Tongue (tissue), 3 donors: ENCODE measurements at places on chromosomes 4 and X.

- DNase-seq: peak; percentile 16
Measured at GRCh38 chr4:96183611-96184010, 343.7 kb downstream of the PDHA2 start.

DNA sequence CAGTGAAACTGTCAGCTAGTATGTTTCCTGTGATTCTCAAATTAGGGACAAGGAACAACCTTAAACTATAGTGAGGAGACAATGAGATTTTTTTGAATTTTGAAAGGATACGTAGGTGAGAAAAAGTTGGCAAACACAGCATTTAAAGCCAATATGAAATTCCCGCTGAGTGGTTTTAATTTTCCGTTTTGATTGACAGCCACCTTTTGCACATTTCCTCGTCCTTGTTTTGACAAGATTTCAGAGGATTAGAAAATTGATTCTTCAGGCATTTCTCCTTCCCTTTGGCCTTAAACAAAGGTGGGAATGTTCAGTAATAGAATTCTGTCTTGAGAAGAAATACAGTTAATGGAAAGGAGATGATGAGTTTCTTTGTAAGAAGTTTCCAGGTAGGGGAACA is 52.2 kb downstream of the RAPGEF2 start:
- no peak for DNase-seq

GRCh38 chrX:8189096-8189830 is 18.2 kb upstream of the VCX2 start:
- DNase-seq: no peak

GRCh38 chr4:73908965-73909364 is 39.8 kb downstream of the CXCL1 start:
- DNase-seq: no peak

DNA sequence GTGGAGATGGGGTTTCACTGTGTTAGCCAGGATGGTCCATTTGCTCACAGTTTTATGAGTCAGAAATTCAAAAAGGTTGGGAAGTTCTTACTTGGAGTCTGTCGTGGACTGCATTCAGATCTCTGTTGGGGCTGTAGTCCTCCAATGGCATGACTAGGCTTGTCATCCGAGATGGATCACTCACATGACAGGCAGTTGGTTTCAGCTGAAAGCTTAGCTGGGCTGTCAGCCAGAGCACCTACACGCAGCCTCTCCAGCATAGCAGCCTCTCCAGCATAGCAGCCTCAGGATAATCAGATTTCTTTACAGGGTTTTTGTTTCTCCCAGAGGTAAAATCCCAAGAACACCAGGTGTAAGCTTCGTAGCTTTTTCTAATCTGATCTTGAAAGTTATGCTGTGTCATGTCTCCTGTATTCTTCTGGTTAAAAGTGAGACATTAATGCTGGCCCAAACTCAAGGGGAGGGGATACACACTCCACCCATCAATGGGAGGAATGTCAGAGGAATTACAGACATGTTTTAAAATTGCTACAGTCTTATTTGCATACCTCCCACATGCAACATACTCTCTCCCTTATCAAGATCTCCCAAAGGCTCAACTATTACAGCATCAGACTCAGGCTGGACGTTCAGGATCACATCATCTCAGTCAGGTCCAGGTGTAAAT is 31.6 kb upstream of the SOD3 start:
- DNase-seq: peak; percentile 69

DNA sequence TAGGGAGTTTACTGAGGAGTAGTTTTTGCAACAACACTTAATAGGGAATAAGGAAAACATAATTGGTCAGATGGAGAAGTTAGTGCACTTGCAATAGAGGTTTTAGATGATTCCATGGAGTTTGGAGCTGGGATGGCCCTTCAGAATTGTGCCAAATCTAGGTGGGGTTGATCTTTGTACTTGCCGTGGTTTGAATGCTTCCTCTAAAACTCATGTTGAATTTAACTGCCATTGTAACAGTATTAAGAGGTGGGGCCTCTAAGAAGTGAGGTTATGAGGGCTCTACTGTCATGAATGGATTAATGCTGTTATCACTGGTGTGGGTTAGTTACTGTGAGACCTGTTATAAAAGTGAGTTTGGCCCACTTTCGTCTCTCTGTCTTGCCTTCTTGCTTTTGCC is 94.4 kb upstream of the BOD1L1 start:
- DNase-seq: no peak

GRCh38 chrX:135389717-135390116 is 32.0 kb upstream of the SMIM10L2A start:
- DNase-seq: no peak

DNA sequence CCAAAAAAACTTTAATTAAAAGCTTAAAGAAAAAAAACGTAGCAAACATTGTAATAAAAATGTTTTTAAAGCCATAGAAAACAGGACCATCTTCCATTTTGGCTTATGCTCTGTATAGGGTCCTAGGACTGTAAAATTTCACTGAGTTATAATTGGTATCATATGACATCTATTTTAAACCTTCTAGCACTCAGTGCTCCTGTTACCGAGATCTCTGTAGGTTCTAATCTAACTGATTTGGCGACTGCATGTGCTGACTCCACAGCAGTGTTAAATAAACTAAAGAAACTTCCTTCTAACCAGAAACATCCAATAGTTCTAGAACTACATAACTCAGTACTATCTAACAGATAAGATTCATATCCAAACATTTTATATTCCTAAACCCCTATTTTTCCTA is at the start of gene ASB11:
Gene ASB11 (minus strand): TSS at position 132 of the 400 bp plus-strand sequence. CDS start 35 bp downstream, at position 97.
- DNase-seq: no peak

GRCh38 chrX:16953606-16954211 is 7.3 kb downstream of the REPS2 start:
- no peak for DNase-seq

GRCh38 chr4:159048166-159048886 is 54.6 kb upstream of the RAPGEF2 start:
- peak; percentile 85 for DNase-seq

GRCh38 chr4:102623622-102624021 is 122.5 kb downstream of the NFKB1 start:
- DNase-seq: peak; percentile 76

DNA sequence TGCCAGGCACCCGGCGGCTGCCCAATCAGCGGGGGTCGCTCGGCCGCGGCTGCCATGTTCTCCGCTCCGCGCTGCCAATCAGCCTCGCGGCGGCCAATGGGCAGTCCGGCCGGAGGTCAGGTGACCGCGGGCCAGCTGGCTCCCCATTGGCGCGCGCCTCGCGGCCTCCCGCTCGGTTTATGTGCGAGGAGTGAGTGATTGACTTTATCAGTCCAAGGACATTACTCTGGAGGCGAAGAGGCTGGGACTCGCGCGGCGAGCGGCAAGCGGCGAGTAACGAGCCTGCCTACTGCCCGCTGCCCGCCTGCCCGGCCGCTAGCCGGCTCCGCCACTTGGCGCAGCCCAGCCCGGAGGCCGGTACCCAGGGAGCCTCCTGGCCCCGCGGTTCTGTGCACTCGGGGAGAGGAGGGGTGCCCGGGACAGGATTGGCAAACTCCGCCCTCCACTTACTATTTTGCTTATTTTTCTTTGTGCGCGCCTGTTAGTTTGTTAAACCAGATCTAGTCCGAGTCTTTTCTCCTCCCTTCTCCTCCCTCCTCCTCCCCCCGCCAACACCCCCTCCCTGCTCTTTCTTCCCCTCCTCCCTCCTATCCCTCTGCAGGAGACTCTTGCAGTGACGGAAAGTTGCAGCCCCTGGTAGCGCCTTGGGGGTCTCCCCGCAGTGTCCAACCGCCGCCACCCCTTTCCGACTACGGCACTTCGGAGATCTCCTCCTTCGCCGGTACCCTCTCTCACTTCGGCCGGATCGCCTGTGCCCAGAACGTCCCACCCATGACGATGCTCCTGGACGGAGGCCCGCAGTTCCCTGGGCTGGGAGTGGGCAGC is at the start of gene ZIC3:
Gene ZIC3 (plus strand): TSS at position 207 of the 825 bp plus-strand sequence. CDS start 565 bp downstream, at position 772.
- DNase-seq: peak; percentile 65

- DNase-seq: peak; percentile 66
Measured at GRCh38 chrX:115968436-115969252, 201.9 kb upstream of the AGTR2 start.

DNA sequence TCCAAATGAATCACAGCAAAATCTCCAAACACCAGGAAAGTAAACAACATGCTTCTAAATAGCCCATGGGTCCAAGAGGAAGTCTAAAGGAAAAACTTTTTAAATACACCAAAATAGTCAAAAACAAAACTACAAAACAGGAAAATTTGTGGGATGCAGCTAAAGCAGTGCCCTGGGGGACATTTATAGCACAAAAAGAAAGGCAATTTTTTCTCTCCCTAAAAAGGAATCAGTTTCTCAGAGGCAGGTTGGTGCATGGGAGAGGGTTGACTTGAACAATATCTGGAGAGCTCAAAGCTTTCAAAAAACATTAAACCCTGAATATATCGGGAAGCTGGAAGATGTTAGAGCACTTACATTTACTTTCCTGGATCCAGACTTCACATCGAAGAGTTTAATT is 15.7 kb upstream of the DUSP9 start:
- DNase-seq: no peak

DNA sequence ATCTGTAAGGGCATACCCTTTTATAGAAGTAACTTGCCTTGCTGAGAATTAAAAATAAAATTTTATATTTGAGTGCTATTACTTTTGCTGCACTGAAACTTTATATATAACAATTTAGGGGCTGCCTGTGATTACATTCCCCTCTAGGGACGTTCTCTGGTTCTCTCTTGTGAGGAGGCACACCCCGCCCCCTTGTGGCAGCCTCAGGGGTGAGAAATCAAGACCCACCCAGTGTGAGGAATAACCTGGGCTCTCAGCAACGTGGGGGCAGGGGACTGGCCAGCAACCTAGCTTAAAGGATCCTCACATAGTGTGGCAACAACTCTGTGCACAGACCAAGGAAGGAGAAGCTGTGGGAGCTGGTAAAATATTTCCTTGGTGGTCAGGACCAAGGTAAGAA is 43.7 kb downstream of the MAGEA9 start:
- peak; percentile 1 for DNase-seq

DNA sequence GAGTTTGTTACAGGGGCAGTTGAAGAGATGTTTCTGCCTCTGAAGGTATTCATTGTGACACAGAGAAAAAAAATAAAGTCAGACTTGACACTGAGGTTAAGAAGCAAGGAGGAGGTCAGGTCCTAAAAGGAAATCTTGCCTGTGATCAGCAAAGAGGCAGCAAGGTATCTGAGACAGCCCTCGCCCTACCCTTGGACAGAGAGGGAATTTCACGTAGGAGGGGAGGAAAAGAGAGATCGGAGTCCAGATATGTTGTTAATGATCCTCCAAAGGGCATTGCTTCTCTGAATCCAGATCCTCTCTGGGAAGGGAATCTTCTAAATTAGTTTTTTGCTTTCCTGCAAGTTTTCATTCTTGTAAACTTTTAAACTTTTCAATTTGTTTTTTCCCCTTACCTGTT is 15.3 kb upstream of the PRR27 start:
- no peak for DNase-seq
